ENCODE measurements at places on chromosomes 16 and 17.
A peak's percentile ranks its signal among the peaks of the same experiment; 100 is the strongest.

- no peak for DNase-seq
Measured at GRCh38 chr16:84115919-84116719, 623 bp downstream of the MBTPS1 start.

DNA sequence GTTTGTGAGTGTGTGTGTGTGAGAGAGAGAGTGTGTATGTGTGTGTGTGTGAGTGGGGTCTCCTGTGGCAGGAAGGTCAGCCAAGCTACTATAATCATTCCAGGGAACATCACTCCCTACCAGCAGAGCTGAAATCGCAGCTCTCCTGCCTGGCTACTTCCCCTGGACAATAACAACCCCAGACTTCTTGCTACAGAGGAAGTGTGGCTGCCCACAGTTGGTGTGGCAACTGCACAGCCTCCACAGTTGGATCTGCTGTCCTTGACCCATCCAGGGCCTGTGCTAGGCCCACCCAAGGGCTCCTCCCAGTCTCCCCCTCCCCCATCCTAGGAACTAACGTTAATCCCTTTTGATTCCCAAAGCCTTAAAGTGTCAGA, 1.5 kb downstream of the SLC13A5 start:
- no peak for DNase-seq

GRCh38 chr17:28001149-28001548, 41.3 kb upstream of the NLK start:
- no peak for DNase-seq

DNA sequence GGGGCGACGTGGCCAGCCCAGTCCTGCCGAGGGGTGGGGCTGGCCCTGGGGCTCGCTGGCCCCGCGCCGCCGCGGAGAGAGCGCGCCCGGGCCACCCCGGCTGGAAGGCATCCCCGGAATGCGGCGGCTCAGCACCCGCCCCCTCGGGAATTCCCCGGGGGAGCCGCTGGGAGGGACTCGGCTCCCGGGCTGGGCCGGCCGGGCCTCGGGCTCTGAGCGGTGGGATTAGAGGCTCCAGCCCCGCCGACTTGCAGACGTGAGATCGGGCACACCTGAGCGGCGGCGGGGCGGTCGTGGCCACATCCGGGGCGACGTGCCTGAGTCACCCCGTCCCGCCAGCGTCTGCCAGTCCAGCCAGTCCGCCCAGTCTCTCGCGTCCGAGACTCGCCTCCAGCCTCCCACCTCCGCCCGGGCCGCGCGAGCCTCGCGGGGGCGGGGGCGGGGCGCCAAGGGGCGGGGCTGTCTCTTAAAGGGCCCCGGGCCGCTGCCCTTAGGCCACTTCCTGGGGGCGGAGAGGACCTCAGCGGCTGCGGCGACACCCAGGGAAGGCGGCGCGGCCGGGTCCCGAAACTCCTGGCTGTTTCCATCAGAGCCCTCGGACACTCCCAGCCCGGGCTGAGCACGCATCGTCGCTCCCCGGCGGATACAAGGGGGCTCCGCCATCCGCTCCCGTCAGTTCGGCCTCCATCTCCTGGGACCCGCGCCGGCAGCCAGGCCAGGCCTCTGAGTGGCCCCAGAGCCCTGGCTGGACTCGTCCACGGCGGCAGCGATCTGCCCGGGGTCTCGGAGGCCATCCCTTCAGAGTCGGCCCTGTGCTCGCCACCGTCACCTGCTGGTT, at the start of gene KCTD11:
Gene KCTD11, plus strand, starts transcription at position 498 of the 838 bp plus-strand sequence.
- DNase-seq = peak; percentile 72

DNA sequence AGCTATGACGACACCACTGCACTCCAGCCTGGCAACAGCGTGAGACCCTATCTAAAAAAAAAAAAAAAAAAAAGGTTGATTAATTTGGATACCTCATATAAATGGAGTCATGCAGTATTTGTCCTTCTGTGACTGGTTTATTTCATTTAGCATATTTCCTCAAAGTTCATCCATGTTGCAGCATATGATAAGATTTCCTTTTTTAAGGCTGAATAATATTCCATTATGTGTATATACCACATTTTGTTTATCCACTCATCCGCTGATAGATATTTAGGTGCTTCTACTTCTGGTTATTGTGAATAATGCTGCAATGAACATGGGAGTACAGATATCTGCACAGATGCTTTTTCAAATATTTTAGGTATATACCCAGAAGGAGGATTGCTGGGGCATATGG, 43.3 kb upstream of the TMC5 start:
- no peak for DNase-seq

Data from fibroblast of the conjunctiva (primary cell).